Body of pancreas (tissue), 4 donors: ENCODE measurements at places on chromosomes 1 and 21. TPM values are rescaled to one million over a fixed set of nuclear protein-coding genes. Genes with fewer than 3 reads are reported as not detected.

Gene RNU1-3
- under 0.01 TPM for total RNA-seq

DNA sequence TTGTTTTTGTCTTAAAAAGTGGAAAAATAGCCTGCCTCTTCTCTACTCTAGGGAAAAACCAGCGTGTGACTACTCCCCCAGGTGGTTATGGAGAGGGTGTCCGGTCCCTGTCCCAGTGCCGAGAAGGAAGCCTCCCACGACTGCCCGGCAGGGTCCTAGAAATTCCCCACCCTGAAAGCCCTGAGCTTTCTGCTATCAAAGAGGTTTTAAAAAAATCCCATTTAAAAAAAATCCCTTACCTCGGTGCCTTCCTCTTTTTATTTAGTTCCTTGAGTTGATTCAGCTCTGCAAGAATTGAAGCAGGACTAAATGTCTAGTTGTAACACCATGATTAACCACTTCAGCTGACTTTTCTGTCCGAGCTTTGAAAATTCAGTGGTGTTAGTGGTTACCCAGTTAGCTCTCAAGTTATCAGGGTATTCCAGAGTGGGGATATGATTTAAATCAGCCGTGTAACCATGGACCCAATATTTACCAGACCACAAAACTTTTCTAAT lies 35.0 kb upstream of the TDRD10 start:
- DNase-seq, result no peak

Gene FAM163A
- 0.26 TPM for total RNA-seq

Gene CDCP2
- total RNA-seq, result not detected

DNA sequence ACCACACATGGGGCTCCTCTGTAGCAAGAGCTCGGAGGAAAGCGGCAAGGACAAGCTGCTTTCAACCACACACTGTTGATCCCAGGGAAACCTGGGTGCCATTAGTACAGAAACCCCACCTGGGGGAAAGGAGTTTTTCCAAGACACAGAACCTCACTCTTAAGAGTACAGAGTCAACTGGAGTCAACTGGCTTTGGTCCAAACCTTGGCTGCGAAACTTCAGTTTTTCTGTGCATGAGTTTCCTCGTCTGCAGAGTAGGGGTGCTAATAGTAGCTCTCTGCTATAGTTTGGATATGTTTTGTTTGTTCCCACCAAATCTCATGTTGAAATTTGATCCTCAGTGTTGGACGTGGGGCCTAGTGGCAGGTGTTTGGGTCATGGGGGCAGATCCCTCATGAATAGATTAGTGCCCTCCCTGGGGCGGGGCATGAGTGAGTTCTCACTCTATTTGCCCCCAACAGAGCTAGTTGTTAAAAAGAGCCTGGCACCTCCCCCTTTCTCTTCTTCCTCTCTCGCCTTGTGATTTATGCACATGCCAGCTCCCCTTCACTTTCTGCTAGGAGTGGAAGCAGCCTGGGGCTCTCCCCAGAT lies 161.1 kb downstream of the PIGK start:
- no peak for DNase-seq

DNA sequence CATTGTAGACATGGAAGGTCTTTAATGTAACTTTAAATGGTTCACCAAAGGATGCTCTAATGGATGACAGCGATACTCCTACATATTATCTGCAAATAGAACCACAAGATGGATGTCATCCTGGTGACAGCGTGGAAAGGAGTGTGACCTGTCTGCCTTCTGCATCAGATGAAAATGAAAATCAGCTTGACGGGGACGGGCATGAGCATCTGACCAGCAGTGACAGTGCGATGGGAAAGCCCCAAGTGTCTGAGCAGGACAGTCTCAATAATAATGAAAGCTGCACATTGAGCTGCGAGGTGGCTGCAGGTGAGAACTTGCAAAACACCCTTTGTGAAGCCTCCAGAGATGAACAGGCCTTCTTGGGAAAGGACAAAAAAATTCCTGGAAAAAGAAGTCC lies 25.2 kb downstream of the CNST start:
- no peak for DNase-seq

GRCh38 chr1:78092643-78093042 lies 46.9 kb downstream of the GIPC2 start:
- DNase-seq, result no peak

Gene BCL2L15
- total RNA-seq, result 28.0 TPM

Gene PCBP3
- 4.6 TPM for total RNA-seq

- peak; percentile 51 for DNase-seq
Observed at GRCh38 chr1:25006770-25007169, 76.7 kb upstream of the RUNX3 start.

GRCh38 chr1:203283597-203283996 lies 21.7 kb upstream of the BTG2 start:
- DNase-seq, result no peak

- no peak for DNase-seq
Observed at GRCh38 chr21:18722193-18722592, 318.6 kb upstream of the TMPRSS15 start.

Gene LYPD8
- total RNA-seq, result not detected

- DNase-seq, result no peak
Observed at GRCh38 chr1:8396786-8397406, 79.0 kb downstream of the SLC45A1 start.

DNA sequence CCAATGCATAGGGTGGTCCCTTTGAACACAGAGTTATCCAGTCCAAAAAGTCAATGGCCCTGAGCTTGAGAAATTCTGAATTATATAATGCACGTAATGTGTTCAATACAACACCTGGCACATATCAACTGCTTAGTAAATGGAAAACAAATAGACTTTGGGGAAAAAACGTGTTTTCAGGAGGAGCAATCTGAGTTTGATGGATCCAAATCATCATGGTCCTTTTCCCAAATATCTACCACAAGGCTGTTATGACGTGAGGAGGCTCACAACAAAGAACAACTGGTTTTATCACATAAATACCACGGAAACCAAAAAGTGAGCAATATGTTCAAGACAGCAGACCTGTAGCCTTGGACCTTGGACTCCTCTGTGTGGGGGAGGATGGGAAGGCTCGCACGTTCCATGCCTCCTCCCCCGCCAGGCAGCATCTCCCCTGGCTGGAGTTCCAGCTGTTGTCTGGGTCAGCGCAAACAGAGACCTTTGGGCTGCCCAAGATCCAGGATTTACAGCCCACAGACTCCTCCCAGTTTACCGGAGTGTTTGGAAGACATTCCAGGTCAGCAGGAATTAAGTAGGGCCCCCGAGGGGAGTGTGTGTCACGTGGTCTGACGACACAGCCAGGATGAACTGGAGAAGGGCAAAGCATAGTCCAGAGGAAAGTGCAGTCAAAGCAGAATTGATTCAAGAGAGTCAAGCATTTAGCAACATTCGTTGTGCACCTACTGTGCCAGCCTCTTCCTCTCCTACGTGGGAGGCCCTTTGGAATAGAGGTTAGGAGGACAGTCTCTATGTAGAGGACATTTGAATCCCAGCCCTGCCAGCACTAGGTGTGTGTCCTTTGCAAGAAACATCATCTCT lies 32.2 kb upstream of the MED18 start:
- DNase-seq, result peak; percentile 63

DNA sequence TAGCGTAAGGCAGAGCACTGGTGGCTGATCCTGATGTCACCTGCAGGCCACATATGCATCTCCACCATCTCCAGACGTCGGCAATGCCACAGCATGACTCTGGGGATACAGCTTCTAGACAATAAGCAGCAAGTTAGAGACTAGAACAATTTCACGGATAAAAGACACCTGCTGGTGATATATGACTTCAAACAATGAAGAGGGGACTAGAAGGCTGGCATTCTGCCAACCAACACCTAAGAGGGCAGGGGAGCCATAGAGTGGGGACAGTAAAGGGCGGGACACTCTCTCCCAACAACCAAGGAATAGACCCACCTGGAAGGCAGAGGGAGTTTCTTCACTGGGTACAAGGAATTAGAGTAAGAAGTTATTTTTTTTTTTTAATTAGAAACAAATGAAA lies 126.7 kb downstream of the SIM2 start:
- no peak for DNase-seq

DNA sequence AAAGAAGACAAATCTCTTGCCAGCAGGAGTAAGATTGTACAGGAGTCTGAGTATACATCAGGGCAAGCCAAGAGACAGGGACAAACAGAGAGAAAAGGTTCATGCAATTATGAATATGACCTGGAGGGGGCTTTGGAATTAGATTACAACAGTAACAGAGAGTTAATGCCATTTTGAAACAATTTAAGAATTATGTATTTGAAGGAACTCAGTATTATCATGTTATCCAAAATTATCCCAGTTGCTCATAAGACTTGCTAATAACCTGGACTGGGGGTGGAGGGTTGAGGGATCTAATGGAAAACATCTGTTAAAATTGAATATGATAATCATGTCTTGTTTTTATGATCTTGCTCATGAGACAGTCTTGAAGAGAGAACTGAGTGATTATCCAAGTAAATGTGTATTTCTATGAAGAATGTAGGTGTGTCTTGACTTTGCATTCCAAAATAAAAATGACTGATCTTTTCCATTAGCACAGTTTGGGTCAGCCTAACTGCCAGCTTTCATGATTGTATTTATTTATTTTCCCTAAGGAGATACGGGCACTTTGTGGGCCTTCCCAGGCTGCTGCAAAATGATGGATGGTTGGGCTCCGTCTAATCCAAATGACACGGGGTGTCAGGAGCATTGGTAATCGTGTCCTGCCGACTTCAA lies 117.7 kb downstream of the ERG start:
- no peak for DNase-seq
